ENCODE measurements at places on chromosomes 4 and X.
A peak's percentile ranks its signal among the peaks of the same experiment; 100 is the strongest.

- DNase-seq: no peak
Observed at GRCh38 chrX:44239036-44239435, 104.4 kb downstream of the EFHC2 start.

- no peak for DNase-seq
Observed at GRCh38 chrX:14927401-14927800, 54.2 kb downstream of the MOSPD2 start.

DNA sequence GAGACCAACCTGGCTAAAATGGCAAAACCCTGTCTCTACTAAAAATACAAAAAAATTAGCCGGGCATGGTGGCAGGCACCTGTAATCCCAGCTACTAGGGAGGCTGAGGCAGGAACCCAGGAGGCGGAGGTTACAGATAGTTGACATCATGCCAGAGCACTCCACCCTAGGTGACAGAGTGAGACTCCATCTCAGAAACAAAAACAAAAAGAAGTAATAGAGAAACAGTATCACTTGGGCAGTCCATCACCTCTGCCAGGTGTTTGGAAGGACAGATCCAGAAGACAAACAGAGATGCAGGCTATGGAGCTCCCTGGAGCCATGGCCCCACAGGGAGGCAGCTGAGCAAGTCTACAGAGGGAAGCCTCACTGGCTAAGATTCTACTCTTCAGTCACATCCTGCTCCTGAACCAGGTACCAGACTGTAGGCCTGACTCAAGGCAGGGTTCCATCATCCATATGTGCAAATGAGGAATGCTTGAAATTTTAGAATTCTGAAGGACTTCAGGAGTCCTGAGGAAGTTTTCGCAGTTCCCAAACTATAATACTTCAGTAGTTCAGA, 81.4 kb upstream of the CPEB2 start:
- no peak for DNase-seq

DNA sequence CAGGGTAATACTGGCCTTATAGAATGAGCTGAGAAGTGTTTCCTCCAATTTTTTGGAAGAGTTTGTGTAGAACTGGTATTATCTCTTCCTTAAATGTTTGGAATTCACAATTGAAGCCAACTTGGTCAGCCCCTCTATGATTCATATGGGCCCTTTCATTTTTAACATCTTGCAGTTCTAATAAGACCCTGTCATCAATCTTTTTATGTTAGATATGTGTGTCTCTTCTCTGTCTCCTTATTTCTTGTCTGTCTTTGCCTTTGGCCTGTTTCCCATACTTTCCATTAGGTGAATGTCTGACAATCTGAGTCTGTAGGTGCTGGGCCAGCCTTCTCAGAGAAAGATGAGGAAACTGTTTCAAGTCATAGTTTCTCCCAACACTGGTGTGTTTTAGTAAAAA, 88.7 kb downstream of the SLC16A2 start:
- peak; percentile 53 for DNase-seq

- DNase-seq: no peak
Observed at GRCh38 chr4:150278206-150278605, 200.0 kb downstream of the DCLK2 start.

DNA sequence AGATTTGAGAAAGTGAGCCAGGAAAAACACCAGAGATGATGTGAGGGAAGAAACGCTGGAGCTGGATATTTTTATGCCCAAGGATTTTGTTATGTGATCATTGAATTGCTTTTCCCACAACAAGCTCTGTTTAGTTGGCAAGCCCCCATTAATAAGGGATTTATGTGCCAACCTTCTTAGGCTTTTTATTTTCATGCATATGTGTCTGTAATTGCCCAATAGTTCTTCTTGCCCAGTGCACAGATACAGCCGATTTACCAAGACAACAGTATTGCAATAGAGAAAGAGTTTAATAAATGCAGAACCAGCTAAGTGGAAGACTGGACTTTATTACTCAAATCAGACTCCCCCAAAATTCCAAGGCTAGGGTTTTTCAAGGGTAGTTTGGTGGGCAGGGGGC, 57.7 kb downstream of the TRIM2 start:
- DNase-seq: no peak

GRCh38 chr4:65599340-65599739, 70.9 kb downstream of the EPHA5 start:
- peak; percentile 74 for DNase-seq

GRCh38 chr4:109079731-109080130, 222.7 kb downstream of the COL25A1 start:
- DNase-seq: peak; percentile 67

GRCh38 chr4:162485486-162485885, 321.7 kb upstream of the FSTL5 start:
- DNase-seq: peak; percentile 61

DNA sequence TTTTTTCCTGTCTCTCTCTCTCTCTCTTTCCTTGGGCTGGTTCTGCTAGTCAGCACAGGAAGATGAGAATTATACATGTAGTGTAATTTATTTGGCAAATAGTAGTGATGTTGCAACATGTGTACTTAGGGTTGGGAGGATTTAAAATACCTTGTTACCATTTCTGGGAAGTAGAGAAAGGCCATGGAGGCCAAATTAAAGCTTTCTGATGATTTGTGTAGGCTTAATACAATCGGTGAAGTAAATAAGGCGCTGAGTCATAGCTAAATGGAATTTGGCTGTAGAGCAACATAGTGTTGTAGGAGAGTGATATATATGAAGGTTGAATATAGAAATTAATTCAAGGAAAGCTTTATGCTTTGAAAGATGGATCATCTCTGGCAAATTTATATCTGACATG, 295.3 kb downstream of the GRID2 start:
- DNase-seq: no peak

- no peak for DNase-seq
Observed at GRCh38 chr4:85557016-85557901, 82.3 kb downstream of the ARHGAP24 start.

DNA sequence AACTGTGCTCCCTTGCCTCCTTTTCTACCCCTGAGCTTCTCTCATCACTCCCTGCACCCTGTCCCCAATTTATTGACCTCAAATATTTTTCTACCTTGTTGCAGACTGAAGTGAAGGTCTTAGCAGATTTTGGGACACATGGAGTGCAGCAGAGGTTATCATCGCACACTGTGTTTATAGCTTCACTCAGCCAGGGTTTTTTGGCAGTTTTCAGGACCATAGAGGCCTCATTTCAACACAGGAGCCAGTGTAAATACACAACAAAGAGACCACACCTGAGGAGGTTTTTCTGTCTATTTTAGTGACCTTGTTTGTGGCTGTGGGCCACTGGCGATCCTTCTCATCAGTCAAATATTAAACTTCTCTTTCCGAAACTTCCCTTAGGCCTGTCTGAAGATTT, 457.1 kb downstream of the SPRY1 start:
- no peak for DNase-seq

GRCh38 chrX:155048977-155049619, 21.8 kb downstream of the CMC4 start:
- DNase-seq: peak; percentile 36

- DNase-seq: no peak
Observed at GRCh38 chrX:135315864-135316263, 6.6 kb downstream of the ETDC start.

DNA sequence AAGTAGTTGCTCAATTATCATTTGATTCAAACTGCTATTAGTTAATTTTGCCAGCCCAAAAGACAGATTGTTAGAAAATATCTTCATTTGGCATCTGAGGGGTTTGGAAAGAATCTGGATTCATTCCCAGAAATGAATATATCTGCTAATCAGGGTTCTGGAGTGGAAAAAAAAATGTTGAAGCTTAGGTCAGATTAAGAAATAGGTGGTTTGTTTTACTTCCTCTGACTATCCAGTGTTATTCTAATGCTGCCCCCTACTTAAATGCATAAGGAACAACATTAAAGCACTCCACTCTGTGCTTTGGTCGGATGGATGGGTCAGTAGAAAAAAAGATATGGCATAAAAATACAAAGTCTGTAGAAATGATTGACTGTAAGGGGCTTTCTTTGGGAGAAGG, 89.0 kb downstream of the LUZP4 start:
- DNase-seq: peak; percentile 49

DNA sequence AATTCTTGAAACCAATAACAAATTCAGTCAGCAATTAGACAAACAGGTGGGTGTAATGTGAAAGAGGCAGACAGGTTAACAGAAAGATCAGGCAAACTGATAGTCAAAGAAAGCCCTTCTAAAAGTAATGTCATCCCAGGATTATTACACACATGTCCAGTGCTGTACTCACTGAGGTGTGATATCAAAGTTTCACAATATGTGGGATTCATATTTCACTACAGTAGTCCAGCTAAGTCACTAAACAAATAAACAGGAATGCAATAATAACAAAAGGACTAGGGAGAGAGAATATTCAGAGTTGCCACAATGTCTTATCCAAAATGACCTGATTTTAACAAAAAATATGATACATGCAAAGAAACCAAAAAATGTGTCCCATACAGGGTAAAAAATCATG, 787.5 kb downstream of the FSTL5 start:
- DNase-seq: peak; percentile 2

DNA sequence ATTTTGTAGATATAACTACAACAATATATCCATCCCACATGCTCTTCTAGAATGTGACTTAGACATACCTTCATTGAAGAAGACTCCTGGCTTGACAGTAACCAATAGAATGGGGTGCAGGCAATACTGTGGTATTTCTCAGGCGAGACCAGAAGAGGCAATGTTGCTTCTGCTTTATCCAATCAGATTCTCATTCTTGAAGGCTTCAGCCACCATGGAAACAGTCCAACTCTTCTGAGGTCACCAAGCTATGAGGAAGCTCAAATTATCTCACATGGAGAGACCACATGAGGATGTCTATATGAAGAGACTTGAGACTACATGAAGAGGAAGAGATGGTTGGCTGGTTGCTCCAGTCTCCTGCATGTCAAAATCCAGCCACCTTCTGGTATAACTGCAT, 469.9 kb downstream of the PCDH10 start:
- peak; percentile 19 for DNase-seq

GRCh38 chr4:38805530-38806145, 1.0 kb upstream of the TLR1 start:
- DNase-seq: no peak

GRCh38 chr4:150577796-150578195, 4.2 kb upstream of the MAB21L2 start:
- DNase-seq: no peak

GRCh38 chr4:7530932-7531639, 96.4 kb upstream of the PSAPL1 start:
- no peak for DNase-seq

GRCh38 chr4:673349-674091, 556 bp downstream of the ATP5ME start:
- DNase-seq: no peak

GRCh38 chrX:16464369-16464768, 185.6 kb upstream of the S100G start:
- no peak for DNase-seq

- peak; percentile 91 for DNase-seq
Observed at GRCh38 chr4:8393593-8394038, 46.9 kb downstream of the ACOX3 start.

DNA sequence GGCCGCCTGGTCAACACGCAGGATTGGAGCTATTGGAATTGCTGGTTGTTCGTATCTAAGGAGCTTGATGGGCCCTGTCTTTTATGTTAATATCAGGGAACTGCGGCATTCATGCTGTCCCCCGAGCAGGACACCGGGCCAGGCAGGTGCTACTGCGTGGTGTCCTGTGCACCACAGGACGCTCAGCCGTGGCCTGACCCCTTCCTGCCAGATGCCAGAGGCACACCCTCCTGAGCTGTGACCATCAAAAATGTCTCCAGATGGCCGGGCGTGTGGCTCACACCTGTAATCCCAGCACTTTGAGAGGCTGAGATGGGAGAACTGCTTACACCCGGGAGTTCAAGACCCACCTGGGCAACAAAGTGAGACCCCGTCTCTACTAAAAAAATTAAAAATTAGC, 32.1 kb downstream of the ABLIM2 start:
- no peak for DNase-seq

DNA sequence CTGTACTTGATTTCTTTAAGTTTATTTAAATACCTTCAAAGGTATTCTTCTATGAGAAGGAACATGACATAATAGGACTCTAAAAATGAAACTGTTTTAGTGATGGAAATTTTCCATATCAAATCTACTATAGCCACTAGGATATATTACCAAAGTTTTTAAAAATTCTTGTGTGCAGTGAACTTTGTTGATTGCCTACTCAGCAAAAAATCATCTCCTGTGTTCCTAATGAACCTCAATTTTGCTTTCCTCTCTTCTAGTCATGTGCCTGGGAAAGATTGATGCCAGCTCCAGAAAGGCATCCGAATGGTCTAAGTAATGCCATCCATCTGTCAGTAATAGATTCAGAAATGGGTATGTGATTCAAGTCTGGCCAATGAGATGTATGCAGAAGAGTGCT, 111.1 kb downstream of the ANXA3 start:
- no peak for DNase-seq

DNA sequence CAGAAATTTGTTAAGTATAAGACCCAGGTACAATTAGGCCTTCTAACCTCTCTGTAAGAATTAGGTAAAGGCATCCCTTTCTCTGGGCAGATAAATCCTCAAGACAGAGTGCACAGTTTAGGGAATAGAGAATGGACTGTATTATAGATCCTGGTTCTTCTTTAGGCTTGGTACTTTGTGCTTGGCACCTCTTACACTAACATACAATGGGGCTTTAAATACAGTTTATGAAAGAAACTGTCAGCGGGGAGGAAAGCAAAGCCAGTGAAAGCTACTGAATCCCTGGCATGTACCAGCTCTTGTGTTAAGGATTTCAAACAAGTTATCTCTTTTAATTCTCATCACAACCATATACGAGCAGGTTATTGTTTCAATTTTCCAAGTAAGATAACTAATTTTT, 1350.0 kb downstream of the ADGRL3 start:
- no peak for DNase-seq

- no peak for DNase-seq
Observed at GRCh38 chr4:142016031-142016430, 379.6 kb downstream of the IL15 start.

DNA sequence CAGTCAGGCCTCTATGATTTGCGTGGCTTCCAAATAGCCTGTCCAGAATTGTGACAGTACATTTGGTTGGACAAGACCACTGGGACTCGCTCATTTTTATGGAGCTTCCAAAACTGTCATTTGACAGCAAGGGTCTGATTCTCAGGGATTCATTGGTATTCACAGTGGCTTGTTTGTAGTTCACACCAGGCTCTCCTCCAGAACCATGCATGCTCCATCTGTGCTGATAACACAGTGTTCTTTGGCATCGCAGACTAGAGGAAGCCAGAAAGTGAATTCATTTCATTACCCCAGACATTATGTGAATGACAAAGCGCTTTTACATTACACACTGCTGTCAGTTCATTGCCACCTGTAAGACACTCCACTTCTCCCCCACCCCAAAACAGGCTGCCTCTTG, 208.3 kb downstream of the ARHGAP10 start:
- DNase-seq: no peak

DNA sequence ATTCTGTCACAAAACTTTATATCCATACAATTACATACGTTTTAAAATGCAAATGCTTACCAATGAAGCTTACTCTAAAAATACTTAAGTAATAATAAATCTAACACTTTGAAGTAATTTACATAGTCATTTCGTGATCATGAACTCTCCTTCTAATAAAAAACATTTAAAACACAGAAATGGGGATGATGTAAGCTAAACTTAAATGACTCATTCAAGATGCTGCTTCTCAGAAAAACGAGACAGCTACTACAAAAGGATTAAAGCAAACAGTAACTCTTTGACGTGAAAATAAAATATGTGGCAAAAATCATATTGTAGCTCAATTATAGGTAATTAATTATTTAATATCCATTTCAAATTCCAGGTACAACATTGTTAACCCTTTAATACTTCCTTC, 148.7 kb downstream of the FGF16 start:
- peak; percentile 1 for DNase-seq

- DNase-seq: no peak
Observed at GRCh38 chr4:142414366-142414990, 431.6 kb downstream of the INPP4B start.
